ENCODE measurements at places on chromosomes 2 and 18.

GRCh38 chr18:53819174-53819573 is 405.3 kb downstream of the MBD2 start:
- DNase-seq = no peak

DNA sequence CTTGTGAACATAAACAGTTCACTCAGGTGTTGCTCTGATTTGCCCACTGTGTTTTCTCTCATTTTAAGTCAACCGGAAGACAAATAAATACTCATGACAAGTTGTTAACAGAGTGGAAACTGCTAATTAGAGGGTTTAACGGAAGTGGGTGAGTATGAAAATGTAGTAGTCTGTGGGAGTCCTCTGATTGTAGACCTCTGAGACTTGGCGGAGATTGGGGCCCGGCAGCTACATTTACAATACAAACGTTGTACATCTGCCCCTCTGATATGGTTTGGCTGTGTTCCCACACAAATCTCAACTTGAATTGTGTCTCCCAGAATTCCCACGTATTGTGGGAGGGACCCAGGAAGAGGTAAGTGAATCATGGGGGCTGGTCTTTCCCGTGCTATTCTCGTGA is 107.3 kb upstream of the FAM98A start:
- DNase-seq = no peak

DNA sequence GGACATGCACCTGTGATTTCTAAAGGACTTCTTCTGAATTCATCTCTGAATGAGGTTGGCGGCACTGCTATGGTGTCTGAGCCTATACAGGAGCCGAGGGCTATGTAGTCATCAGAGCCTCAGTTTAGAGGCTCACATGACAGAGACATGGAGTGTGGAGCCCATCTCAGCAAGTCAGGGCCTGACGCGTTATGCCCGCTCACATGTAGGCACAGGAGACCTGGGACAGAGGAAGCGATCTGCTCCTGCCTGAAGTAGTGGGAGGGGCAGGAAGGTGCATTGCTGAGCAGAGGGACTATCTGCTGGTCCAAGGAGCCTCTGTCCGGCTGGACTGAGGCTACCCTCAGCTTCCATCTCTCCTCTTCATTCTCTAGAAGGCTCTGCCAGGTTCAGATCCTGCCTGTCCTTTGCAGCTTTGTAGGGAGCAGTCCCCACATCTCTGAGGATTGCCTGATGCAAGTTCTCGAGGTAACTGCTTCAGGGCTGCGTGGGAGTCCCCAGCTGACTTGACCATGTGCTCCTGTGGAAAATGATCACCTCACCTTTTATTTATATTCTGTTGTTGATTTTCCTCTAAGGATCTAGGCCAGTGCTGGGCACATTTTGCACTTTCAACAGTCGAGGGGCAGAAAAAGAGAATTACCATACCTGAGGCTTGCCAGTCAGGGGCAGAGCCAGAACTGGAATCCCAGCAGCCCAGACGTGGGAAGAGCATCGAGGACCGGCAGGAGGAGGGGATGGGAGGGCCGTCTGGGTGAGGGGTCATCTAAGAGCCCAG is 16.6 kb downstream of the KLHL29 start:
- DNase-seq = no peak

DNA sequence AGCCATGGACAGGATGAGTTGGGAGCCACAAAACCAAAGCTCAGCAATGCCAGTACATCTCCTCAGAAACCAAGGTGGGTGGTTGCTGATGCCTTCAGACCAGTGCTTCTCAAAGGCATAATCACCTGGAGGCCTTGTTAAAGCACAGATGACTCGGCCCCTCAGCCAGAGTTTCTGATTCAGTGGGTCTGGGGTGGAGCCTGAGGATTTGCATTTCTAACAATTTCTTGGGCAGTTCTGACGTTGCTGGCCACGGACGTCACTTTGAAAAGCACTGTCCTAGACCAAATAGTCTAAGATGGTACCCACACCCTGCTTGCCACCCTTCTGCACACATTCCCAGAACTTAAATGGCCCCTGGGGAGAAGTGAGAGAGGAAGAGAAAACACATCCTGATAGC is 24.1 kb upstream of the CDH2 start:
- no peak for DNase-seq

- DNase-seq = no peak
These were observed 223.4 kb downstream of the MYT1L start for GRCh38 chr2:2107627-2108026.

DNA sequence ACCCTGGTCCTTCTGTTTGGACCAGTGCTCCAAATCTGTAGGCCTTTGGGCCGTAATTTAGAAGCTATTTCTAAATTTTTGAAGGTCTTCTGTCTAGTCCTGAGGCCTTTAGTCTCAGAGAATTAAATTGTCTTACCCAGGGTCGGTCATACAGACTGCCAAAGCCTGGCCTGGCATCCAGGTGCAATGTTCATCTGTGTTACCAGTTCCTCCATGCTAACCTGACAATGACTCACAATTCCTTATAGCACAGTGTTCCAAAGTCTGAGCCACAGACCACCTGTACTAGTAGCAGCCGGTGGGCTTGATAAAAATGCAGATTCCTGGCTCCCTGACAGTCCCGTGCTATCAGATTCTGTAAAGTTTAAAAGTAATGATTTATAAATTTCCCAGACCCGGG is 77.7 kb upstream of the MAP4K3 start:
- DNase-seq = no peak

DNA sequence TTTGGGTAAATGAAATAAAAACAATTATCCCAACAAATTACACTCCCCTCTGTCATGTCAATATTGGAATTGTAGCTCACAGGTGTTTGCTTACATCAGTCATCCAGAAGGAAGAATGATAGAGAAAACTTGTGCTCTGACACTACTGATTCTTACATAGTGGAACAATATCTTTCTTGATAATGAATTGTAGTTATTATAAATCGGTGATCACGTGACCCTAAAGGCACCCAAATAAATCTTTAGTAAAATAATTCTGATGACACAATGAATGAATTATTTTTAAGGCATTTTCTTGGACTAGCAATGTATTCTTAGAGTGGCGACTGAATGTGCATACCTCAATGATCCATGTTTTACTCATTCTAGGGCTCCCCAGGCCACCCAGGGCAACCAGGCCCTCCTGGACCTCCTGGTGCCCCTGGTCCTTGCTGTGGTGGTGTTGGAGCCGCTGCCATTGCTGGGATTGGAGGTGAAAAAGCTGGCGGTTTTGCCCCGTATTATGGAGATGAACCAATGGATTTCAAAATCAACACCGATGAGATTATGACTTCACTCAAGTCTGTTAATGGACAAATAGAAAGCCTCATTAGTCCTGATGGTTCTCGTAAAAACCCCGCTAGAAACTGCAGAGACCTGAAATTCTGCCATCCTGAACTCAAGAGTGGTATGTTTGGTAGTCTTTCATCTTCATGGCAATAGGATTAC is 34.5 kb downstream of the COL3A1 start:
- DNase-seq = no peak

DNA sequence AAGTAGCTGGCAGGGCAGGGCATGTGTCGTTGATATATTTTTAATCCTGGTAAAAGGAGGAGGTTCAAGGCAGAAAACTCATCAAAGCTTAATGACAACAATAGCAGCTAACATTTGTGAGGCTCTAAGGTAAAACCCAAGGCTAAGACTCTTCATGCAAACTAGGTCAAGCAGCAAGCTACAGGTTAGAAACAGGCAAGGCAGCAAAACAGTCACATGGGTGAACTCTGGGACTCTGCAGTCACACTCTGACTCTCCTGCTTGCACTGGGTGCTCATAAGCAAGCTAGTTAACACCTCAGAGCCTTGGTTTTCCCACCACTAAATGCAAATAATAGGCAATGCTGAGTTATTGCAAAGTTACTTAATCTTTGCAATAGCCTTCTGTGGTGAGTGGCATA is 7.9 kb downstream of the IL1RN start:
- no peak for DNase-seq

- no peak for DNase-seq
These were observed 207.1 kb downstream of the MCFD2 start for GRCh38 chr2:46708492-46708891.

- no peak for DNase-seq
These were observed 117.7 kb downstream of the GREB1L start for GRCh38 chr18:21359746-21360145.

DNA sequence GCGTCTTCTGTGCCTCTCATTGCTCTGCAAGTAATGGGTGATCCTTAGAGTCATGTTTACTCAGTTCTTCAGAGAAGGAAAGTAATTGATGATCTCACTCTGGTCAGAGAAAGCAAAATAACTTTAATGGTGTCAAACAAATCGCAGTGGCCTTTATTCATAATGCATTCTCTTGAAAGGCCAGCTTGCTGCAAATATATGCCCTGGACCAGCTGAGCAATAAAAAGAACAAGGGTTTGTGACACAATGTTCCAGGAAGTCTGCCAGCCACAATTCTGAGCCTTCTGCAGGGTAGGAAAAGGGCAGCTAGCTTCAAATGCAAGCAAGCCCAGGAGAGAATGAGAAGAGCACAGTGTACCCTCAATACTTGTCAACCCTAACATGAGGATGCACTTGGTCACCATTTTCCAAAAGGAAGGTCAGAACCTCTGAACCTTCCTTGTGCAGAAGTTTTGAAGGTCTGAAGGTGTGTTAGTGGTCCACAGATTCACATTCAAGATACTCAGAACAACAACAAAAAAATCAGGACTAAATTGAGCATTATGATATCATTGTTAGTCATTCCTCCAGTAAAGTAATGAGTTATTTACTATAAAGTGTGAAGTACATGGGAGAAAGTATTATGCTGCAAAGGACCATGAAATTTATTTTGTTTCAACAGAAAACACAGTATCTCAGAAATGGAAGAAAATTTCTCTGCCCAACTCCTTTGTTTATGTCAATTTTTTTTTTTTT is 355.6 kb downstream of the PAX3 start:
- DNase-seq = no peak

GRCh38 chr2:147998203-147998602 is 22.3 kb downstream of the ORC4 start:
- DNase-seq = no peak

DNA sequence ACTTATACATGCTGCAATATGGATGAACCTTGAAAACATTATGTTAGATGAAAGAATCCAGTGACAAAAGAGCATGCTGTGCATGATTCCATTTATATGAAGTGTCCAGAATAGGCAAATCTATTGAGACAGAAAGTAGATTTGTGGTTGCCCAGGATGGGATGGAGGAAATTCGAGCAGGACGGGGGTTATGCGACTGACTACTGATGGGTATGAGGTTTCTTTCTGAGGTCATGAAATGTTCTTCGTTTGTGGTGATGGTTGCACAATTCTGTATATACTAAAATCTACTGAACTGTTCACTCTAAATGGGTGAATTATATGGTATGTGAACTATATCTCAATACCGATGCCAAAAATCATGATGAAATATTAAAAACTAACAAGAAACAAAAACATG is 18.9 kb upstream of the MTERF4 start:
- no peak for DNase-seq

DNA sequence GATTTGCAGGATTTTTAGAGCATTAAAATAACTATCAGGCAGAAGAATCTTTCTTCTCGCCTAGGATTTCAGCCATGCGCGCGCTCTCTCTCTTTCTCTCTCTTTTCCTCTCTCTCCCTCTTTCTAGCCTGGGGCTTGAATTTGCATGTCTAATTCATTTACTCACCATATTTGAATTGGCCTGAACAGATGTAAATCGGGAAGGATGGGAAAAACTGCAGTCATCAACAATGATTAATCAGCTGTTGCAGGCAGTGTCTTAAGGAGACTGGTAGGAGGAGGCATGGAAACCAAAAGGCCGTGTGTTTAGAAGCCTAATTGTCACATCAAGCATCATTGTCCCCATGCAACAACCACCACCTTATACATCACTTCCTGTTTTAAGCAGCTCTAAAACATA is 137.0 kb downstream of the MEIS1 start:
- no peak for DNase-seq

GRCh38 chr18:58344861-58345463 is 283.9 kb downstream of the ALPK2 start:
- DNase-seq = no peak

GRCh38 chr2:96903318-96903717 is 33.4 kb upstream of the SEMA4C start:
- DNase-seq = no peak

DNA sequence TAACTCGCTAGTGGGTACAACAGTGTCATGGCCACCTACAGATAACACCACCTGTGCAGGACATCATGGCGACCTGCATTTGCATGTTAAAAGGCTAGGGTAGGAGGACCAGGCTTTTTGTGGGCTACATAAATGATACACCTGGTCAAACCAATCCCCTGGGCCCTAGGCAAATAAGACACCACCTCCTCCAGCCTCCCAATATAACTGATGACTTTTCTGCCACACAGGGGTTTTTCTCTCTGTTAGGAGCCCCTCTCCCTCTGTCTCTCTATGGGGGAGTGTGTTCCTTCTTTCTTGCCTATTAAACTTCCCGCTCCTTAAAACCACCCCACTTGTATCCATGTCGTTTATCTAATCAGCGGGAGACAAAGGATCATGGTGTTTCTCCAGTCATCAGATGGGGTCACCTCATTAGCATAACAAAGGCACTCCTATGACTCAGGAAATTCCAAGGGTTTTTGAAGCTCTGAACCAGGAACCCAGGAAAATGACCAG is 10.8 kb upstream of the BUB1 start:
- no peak for DNase-seq

GRCh38 chr2:22209545-22209944 is 1085.8 kb downstream of the TDRD15 start:
- DNase-seq = no peak

DNA sequence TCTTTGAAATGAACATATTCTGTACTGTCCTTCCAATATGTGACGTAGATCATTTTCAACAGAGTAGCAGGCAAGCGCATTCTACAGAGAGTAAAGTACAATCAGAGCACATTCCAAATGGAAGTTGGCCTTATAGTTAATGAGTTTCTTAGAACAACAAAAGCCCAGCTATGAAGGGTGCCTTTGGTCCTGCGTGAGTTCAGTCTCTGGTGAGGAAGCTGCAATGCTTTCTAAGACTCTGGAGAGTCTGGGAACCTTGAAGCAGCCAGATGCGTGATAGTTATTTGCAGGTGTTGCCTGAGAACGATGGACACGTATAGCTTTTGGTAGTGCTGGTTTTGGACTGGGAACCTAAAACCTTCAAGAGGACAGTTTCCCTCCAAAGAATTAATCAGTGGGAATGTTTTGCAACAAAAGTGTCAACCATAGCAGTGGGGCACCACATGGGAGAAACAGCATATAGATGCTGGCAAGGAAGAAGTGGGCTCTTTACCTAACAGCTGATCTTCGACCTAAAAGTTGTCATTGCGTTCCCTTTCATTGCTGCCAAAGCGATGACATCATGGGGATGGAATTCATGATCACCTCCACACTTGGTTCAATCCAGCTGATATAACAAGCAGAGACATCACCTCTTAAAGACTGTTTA is 9.3 kb upstream of the SNORC start:
- DNase-seq = no peak

DNA sequence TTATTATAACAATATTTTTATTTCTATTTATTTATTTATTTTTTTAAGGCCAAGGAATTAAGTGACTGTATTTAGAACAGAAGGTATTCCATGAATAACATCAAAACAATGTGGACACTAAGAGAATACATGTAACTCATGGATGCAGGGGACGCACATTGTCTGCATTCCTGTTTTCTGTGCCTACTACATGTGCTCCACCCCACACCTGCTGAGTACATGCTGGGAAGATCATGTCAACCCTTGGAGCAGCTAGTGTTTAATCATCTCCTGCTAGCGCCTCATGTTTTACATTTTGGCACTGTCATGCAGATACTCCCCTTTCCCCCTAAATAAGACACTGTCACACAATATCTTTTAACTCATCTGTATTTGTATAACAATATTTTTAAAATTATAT is 29.3 kb downstream of the DPYSL5 start:
- no peak for DNase-seq

GRCh38 chr18:22682720-22683119 is 250.4 kb upstream of the RBBP8 start:
- DNase-seq = no peak
